Kidney tubule cell (primary cell): ENCODE measurements at places on chromosomes 6 and 20.

DNA sequence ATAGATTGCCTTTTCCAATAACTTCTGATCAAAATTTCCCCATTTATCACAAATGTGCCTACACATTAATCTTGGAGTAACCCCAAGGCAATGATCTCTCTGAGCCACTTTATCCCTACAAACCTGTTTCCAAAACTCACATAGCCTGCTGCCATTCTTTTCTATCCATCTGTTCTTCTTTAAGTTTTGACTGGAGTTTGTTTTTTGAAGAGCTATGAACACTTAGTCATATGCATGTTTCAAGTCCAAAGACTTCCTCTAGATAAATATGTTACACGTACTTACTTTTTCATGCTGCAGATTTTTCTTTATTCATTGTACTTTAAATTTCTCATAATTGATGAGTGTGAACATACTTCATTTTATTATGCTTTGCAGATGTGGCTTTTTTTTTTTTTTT is 488.9 kb upstream of the CITED2 start:
- no peak for DNase-seq

DNA sequence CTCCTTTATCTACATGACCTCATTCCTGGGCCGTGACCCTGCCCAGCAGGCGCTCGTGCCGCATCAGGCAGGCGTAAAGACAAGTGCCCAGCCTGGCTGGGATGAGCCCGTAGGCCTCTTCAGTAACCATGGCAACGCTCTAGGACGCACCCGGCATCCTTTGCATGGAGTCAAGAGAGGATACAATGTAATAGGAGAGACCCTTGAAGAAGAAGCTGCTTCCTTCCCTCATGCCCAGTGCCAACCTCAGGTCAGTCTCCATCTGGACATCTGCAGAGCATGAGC is 5.0 kb upstream of the LSM14B start:
- DNase-seq = no peak

- DNase-seq = no peak
Measured at GRCh38 chr20:57866250-57867106, 156.7 kb upstream of the PMEPA1 start.

GRCh38 chr20:38002422-38002821 is 30.8 kb downstream of the TTI1 start:
- no peak for DNase-seq

DNA sequence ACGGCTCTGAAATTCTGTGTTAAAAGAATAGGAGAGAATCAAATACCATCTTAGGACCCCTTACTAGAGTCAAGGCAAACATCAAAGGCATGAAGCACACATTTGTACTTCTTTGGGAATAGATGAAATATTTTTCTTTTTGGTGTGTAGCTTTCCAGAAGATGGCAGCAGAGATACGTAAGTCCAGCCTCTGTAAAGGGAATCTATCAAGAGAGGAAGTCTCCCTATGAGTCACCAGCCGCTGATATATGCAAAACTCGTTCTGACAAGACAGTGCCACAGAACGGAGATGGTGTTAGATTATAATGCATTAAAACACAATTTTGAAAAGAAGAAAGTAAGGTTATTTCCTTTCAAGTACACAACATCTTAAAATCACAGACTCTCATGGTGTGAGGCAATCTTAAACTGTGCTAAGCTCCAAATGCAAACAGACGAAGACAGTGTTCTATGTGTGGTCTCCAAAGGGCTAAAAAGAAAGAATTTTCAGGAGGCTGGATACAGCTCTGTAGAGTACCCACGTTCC is 120.0 kb upstream of the AGPAT4 start:
- DNase-seq = peak; percentile 89

GRCh38 chr6:47679322-47679906 is 19.0 kb upstream of the ADGRF4 start:
- DNase-seq = no peak
